ENCODE measurements at places on chromosomes 3 and 15.

GRCh38 chr3:107627962-107628542 lies 105.3 kb downstream of the BBX start:
- DNase-seq, result no peak

- DNase-seq, result no peak
Observed at GRCh38 chr15:68584756-68585573, 6.2 kb downstream of the CORO2B start.

GRCh38 chr3:11221818-11222415 lies 50.3 kb upstream of the ATG7 start:
- no peak for DNase-seq

DNA sequence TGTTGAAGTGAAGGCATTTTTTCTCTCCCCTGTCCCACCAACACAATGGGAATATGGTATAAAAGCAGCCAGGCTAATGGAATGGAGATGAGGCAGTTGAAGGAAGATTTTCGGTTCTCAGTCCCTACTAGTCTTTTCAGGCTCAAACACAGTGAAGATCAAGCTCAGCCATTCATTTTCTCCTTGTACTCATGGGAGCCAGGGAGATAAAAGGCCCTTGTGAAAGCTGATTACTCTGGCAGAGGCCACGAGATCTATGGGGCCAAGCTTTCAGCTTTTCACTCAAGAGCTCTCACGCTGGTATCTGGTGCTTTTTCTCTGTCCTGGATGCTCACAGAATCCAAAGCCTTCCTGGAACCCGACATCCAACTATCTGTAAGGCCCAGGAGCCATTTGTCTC lies 14.5 kb upstream of the FAN1 start:
- DNase-seq, result no peak

GRCh38 chr3:16917256-16917935 lies 32.6 kb downstream of the PLCL2 start:
- DNase-seq, result no peak
